T-cell (primary cell): ENCODE measurements at places on chromosomes 2 and 18. TPM values are rescaled to one million over a fixed set of nuclear protein-coding genes. Genes with fewer than 3 reads are reported as not detected.
A peak's percentile ranks its signal among the peaks of the same experiment; 100 is the strongest.

DNA sequence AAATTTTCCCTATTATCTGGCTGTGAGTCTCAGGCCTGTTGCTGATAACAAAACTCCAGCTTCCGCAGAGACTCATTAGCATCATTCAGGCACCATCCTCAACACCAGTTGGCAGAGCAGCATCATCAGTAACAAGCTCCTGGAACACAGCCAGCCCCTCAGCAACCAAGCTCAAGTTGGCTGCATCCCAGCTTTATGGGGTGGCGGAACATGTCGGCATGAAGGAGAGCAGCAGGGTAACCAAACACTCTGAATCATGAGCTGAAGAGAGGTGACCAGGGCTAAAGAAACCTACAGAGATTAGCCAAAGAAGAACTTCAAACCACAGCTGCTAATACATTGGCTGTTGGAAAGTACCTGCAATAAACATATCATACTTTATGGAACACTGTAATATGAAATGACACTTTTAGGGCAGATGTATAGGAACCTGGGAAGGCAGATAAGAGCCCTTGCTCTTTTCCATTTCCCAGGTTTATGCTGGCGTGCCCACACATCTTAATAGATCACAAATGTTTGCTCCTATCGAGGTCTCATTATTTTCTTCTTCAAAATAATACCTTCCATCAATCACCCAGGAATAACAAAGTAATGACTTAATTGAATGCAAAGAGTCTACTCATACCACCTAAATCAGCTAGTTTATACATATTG is 63.8 kb downstream of the PDE11A start:
- no peaks in the 10 kb centered on the region for H3K4me1 ChIP-seq
- H3K27ac ChIP-seq, result no peak overlapping the region
- DNase-seq, result no peak
- H3K27me3 ChIP-seq, result no peaks in the 10 kb centered on the region
- no peaks in the 10 kb centered on the region for H3K36me3 ChIP-seq
- H3K4me3 ChIP-seq, result no peak overlapping the region

- H3K36me3 ChIP-seq, result no peaks in the 10 kb centered on the region
- H3K27ac ChIP-seq, result no peak overlapping the region
- no peaks in the 10 kb centered on the region for H3K27me3 ChIP-seq
- no peaks in the 10 kb centered on the region for H3K4me1 ChIP-seq
- H3K4me3 ChIP-seq, result no peak overlapping the region
- DNase-seq, result no peak
Measured at GRCh38 chr18:7815787-7816186, 248.7 kb downstream of the PTPRM start.

DNA sequence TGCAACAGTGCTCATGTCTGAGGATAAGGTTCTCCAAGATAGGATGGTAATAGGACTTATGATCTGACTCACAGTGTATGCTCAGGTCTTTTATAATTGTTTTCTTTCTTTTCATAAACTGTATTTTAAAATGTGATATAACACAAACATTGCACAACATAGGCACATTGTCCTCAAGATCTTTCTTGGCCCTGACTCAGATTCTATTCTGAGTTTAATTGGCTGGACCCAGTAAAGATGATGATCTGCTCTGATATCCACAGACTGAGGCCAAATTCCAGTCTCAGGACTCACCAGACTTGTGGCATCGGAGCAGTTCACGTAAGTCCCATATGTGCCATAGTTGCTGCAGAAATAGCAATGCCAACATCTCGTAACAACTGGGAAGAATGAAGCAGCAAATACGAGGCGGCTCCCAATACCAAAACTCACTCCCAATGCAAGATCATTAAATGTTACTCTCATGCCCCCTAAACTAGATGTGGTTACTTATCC is 448.9 kb upstream of the SLC14A2 start:
- H3K27ac ChIP-seq, result no peak overlapping the region
- H3K4me3 ChIP-seq, result no peak overlapping the region
- no peaks in the 10 kb centered on the region for H3K36me3 ChIP-seq
- DNase-seq, result no peak
- no peaks in the 10 kb centered on the region for H3K27me3 ChIP-seq

GRCh38 chr2:17813010-17813741 is 3.1 kb upstream of the MSGN1 start:
- H3K27ac ChIP-seq, result no peak overlapping the region
- no peak overlapping the region for H3K4me3 ChIP-seq
- no peaks in the 10 kb centered on the region for H3K36me3 ChIP-seq

The DNAJC5G gene
- total RNA-seq, result not detected

The ABCG5 gene
- not detected for total RNA-seq

DNA sequence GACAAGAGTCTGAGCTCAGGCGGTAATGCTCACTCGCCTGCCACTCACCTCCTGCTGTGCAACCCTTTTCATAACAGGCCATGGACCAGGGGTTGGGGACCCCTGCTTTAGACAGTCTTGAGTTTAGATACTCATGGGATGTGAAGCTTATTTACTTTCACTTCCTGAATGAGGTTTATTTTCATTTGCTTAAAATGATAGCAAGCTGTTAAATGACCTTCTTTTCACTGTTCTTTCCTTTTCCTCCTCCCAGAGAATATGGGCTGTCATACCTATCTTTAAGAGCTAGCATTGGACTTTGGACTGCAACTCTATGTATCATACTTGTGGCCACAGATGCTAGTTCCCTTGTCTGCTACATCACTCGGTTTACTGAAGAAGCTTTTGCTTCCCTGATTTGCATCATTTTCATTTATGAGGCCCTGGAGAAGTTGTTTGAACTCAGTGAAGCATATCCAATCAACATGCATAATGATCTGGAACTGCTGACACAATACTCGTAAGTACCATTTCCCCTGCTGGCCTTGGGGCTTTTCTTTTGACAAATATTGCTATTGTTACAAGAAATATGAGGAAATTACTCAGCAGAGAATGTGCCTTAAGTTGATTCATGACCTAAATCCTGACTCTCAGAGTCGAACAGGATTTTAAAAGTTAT is 168.5 kb downstream of the DPP4 start:
- DNase-seq, result no peak
- no peak overlapping the region for H3K4me3 ChIP-seq
- peak overlapping the region; percentile 50 for H3K27ac ChIP-seq
- no peaks in the 10 kb centered on the region for H3K27me3 ChIP-seq
- peaks cover 2% of the 10 kb centered on the region for H3K4me1 ChIP-seq
- H3K36me3 ChIP-seq, result no peaks in the 10 kb centered on the region

The GALNT3 gene
- total RNA-seq, result 9.7 TPM

DNA sequence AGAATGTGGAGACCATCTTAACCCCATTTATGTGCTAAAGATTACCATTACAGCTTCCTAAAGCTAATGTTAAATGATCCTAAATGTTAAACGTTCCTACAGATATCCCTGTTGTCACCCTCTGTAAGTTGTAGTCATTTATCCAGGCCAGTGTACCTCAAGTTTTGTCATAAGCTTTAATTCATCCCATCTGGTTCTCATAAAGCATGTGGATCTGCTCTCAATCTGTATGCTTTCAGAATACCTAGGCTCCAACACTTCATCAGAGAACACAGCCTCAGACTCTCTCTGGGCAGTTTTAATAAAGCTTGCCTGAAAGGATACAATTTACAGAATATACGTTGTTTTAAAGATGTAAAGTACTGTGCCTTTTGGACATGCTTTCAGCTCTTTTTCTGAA is 4.2 kb upstream of the CCDC178 start:
- H3K27me3 ChIP-seq, result peaks cover 6% of the 10 kb centered on the region
- DNase-seq, result no peak
- no peak overlapping the region for H3K4me3 ChIP-seq
- H3K27ac ChIP-seq, result no peak overlapping the region
- no peaks in the 10 kb centered on the region for H3K4me1 ChIP-seq

The ZSWIM2 gene
- not detected for total RNA-seq

DNA sequence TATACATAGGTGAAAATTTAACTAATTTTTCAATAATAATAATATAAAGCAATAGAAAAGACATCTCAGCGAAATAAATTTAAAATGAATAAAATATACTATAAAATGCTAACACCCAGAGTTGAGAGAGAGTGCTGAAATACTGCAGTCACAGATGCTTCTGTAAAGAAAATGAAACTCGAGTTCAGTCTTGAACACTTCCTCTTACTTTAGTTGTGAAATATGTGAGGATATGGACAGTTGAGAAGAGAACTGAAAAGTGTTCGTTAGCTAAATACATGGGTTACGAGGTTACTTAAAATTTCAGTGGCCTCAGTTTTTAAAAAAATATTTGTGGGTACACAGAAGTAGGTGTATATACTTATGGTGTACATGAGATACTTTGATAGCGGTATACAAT is 106.8 kb downstream of the DNAH7 start:
- no peak overlapping the region for H3K27ac ChIP-seq
- DNase-seq, result no peak
- H3K4me1 ChIP-seq, result no peaks in the 10 kb centered on the region
- no peak overlapping the region for H3K4me3 ChIP-seq
- no peaks in the 10 kb centered on the region for H3K27me3 ChIP-seq

DNA sequence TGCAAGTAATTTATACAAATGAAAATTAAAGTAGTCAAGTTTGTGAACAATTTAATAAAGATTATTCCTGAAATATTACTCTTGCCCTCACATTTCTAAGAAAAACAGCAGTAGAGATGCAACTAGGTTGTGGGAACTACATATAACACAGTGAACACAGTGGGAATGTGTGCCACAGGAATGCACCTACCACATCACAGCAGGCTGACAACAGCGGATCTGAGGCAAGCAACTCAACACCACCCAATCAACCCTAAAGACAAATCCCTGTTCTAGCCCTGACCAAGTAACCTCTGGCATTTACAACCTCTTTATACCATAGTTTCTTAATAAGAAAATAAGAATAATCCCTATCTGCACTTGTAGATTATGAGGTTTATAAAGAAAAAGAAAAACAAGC is 23.4 kb downstream of the MBOAT2 start:
- H3K27me3 ChIP-seq, result no peaks in the 10 kb centered on the region
- H3K4me1 ChIP-seq, result no peaks in the 10 kb centered on the region
- DNase-seq, result no peak

DNA sequence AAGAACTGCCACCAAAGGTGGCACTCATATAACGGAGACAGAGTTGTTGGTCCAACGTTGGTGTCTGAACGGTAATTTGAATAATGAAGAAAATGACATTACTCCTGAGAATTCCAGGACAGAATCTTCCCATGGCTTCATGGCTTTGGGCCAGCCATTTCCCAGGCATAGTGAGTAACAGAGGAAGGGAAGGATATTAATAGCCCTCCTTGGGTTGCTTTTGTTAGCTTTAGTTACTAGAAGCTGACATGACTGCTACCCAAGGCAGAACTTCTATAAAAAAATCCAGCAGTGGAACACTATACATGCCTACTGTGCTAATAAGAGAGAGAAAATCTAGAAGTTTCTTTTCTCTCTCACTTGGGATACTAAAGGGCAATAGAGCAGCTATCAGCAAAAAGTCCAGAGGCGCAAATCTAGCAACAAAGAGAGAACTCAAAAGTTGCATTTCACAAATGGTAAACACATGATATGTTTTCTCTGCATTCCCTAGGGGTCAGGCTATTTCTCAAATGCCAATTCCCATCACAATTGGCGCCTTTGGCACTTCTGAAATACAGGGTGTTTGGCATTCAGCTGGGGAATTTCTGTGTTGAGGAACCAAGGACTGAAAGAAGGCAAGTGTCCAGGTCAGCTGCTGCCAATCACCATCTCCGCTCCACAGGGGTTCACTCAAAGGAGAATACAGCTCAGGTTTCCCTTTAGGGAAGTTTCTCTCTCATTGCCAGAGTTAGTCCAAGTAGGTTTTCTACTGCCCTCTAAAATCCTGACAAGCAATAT is 160.8 kb upstream of the KYNU start:
- no peak overlapping the region for H3K4me3 ChIP-seq
- no peak for DNase-seq
- no peaks in the 10 kb centered on the region for H3K4me1 ChIP-seq

DNA sequence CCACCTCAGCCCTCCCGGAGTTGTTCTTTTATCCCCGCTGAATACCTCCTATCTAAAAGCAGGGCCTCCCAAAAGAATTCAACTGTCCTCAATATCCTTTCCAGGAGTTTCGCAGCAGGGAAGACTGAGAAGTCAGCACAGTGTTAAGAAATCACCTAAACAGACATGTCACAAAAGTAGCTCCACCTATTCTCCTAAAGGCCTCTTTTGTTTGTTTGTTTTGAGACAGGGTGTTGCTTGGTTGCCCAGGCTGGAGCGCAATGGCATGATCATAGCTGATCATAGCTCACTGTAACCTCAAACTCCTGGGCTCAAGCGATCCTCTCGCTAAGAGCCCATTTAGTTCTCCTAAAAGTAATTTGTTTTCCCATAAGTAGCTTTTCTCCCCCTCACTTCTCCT is 53.8 kb downstream of the TEX44 start:
- no peak for DNase-seq
- H3K36me3 ChIP-seq, result no peaks in the 10 kb centered on the region
- no peak overlapping the region for H3K27ac ChIP-seq
- H3K4me3 ChIP-seq, result no peak overlapping the region
- no peaks in the 10 kb centered on the region for H3K27me3 ChIP-seq
- H3K4me1 ChIP-seq, result peaks cover 6% of the 10 kb centered on the region

GRCh38 chr18:74367905-74368304 is 52.3 kb downstream of the C18orf63 start:
- no peak overlapping the region for H3K27ac ChIP-seq
- H3K36me3 ChIP-seq, result no peaks in the 10 kb centered on the region
- DNase-seq, result no peak
- H3K4me3 ChIP-seq, result no peak overlapping the region

DNA sequence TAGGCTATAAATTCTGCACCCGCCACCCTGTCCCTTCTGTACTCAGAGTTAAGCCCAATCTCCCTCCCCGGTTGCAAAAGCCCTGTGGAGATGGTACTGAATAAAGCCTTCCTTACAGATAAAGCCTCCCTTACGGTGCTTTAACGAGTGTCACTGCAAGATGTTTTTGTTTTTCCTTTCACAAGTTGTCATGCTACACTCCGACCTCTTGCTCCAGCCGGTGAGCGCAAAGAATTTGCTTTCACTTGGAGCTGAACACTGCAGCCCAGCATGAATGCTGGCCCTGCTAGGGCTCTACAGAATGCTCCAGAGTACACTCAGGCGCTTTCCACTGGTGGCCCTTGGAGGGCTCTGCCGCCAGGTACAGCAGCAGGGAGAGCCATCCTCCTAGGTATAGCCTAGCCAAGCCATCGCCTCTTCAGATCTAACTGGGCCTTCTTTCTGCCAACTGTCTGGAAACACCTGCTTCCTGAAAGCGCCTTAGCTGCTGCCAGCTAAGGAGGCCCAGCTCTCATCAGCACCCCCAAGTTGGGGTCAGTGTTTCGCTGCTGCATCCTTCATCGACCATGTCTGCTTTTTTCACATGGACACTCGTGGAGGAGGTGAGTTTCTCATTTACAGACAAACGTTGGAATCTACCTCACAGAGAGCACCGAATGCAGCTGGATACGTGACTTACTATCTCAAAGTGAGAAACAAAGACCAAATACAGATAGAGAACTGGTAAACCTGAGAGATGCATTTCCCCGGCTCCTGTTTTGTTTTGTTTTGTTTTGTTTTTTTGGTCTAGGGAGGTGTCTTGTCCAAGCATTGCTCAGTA is 13.4 kb upstream of the CREG2 start:
- no peak overlapping the region for H3K4me3 ChIP-seq
- no peaks in the 10 kb centered on the region for H3K4me1 ChIP-seq
- no peak for DNase-seq
- H3K27ac ChIP-seq, result no peak overlapping the region
- H3K27me3 ChIP-seq, result no peaks in the 10 kb centered on the region
